ENCODE measurements at places on chromosomes 3 and 15.

DNA sequence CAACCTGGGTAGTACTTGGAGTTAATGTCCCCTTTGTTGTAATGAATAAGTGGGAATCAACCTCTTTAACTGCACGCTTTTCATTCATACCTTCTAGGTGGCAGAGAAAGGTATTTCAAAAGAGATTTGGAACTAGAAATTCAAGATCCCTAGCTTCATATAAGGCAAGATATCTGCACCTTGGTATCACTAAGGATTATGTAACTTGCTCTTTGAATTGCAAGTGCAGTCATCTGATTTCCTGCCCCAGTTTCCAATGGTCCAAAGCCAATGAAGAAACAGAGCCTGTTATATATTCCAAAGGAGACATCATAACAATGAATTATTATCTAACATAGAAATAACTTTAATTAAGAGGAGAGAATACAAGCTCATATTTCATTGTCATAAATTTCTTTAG is 54.8 kb upstream of the CMSS1 start:
- DNase-seq, result no peak

DNA sequence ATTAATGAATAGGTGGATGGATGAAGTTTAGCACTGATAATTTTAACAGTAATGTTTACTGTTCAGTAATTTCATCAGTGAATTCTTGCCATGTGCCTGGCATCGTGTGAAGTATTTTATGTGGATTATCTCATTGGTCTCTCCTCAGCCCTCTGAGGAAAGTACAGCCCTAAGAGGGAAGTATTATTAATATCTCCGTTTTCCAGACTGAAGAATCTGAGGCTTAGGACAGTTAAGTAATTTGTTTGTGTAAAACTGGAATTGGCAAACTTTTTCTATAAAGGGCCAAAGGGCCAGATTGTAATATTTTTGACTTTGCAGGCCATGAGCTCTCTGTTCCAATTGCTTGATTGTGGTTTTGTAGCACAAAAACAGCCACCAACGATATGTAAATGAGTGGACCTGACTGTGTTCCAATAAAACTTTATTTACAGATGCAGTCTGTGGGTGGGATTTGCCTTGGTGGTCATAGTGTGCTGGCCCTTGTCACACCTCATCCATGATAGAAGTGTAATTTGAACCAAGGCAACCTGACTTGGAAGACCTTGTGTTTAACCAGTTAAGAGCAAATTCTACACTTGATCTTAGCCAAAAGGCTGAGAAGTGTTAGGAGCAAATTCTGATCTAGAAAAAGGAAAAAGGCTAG is 255.3 kb downstream of the FEZF2 start:
- DNase-seq, result no peak

DNA sequence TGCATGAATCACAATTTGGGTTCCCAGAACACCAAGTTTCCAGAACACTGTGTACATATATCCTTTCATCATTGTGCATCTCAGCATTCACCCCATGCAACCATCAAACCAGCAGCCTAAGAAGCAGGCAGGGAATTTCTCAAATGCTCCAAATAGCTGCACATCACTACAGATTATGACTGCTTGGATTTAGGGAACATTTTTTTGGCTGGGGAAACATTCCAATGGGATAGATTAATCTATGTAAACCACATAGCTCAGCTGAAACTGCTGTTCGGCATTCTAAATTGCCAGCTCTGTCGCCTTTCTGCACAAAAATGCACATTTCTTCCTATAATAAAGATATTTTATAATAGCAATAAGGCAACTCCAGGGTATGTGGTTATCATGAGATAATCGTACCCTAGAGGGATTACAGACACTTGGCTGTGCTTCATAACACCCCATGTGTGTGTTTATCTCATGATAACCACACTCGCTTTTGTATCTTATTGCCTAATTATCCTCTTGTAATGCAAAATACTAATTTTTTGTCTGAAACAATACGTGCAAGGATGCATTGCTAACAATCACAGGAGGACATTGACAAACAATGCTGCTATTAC is 483.7 kb upstream of the DPH6 start:
- DNase-seq, result no peak

GRCh38 chr15:80607287-80607980 is 87.7 kb upstream of the ABHD17C start:
- DNase-seq, result no peak

DNA sequence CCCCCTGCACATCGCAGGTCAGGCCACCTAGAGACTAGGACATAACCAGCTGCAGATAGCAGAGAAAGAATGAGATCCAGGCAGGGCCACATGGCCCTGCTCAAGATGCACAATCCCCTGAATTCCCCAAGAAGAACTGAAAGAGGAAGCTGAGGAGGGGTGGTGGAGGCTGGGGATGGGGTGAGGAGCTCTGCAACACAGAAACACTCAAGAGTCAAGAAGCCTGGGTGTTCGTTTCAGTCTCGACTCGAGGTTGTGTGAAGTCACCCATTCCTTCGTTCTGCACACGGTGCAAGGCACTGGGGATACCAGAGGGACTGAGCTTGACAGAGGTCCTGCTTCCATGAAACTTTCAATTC is 62.0 kb downstream of the TLE3 start:
- DNase-seq, result no peak

DNA sequence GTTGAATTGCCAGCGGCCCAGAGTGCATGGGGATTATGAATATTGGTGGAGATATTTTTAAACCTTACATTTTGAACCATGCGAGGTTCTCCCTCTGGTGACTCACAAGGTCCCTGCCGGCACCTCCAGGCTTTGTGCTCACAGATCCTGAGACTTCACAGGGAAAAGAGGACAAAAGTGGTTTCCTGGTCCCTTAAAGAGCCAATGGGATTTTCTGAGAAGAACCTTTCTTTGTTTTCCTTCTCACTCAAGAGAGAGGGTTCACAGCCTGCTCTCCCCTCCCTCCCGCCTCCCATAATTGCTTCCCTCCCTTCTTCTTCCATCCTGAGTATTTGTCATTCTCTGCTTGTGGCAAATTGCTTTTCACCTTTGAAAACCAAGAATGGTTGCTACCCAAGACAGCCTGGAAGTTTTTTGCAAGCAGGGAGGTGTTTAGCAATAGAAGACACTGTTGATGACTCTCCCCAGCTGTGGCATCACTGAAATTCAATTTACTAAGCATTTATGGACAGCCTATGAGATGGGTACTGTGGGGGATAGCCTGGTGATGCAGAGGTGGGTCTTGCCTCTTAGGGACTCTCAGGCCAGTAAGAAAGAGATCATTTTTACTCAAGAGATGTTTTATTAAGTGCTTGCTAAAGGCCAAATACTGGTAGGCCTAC is 76.6 kb downstream of the CPN2 start:
- DNase-seq, result no peak

DNA sequence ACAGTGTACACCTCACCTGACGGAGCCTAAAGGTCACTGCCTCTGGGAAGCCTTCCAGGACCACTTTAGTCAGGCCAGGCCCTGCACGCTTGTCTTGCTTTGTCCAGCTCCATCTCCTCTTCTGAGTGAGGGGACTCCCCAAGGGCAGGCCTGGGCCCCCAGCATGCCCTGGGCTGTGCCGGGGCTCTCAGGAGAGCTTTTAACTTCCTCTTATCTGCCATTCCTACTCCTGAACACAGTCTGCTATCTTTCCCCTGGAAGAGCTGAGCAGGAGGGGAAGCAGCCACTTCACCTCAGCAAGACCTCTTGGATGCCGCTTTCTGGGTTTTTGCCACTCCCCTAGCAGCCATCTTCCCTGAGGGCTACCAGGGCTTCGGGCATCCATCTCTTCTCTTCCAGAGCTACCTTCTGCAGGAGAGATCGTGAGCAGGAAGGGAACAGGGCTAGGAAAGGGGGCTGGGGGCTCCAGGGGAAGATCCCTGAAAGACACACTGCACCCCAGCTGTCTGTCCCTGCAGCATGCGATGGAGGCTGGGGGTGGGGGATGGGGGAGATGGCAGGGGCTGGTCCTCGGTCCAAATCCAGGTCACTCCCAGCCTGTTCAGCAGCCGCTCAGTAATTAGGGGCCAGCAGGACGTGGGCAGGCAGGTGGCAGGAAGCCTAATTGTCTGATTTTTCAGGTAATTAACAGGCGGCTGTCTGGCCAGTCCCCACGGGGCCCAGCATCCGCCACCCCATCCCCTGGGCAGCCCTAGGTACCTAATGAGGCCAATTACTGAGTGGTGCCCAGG is 19.9 kb upstream of the RPL29 start:
- DNase-seq, result no peak

GRCh38 chr15:100714749-100715342 is 112.5 kb downstream of the ASB7 start:
- DNase-seq, result no peak

DNA sequence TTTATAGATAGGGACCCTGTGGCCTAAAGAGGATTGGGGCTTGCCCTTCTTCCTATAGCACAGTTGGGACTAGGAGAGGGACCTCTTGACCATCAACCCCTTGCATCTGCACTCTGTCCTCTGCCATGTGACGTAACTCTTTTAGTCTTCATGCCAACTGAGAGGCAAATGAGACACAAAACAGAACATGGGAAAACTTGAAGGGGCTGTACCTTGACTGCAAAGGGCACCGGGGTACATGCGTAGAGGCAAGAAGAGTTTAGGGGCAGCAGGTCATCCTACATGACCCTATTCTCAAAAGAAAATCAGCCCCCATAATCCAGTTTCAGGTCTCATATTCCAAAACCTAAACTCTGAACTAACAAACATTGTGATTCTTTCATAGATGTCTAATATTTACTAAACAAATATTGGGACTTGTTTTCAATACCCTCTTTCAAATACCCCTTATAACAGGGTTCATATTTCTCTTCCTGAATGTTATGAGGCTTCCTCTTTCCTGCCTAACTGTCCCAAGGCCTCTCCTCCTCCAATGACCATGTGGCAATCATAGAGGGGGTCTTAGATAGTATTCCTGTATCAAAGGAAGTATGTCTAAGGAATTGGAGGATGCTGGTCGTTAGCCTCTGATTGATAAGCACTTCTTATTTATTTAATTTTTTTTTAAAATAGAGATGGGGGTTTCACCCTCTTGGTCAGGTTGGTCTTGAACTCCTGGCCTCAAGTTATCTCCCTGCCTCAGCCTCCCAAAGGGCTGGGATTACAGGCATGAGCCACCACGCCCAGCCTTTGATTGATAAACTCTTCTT is 20.6 kb downstream of the ACKR2 start:
- DNase-seq, result no peak

DNA sequence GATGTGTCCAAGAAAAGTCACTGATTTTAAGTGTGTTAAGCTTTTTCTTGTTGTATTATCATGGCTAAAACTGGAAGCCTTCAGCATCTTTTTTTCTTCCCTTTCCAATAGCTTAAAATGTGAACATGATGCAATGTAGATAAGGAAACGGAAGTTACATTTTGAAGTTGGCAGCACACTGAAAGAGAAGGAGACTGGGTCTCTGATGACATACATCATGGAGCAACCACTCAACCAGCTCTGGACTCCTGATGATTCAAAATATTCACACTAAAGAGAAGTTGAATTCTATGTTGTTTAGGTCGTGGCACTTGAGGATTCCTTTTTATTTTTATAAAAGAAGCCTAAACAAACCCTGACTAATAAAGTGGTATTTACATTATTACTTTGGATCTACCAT is 488.3 kb upstream of the ALCAM start:
- DNase-seq, result no peak

GRCh38 chr3:135056733-135057310 is 261.8 kb downstream of the EPHB1 start:
- no peak for DNase-seq

GRCh38 chr3:48661501-48662144 is 1.1 kb downstream of the CELSR3 start:
- DNase-seq, result peak; percentile 71

DNA sequence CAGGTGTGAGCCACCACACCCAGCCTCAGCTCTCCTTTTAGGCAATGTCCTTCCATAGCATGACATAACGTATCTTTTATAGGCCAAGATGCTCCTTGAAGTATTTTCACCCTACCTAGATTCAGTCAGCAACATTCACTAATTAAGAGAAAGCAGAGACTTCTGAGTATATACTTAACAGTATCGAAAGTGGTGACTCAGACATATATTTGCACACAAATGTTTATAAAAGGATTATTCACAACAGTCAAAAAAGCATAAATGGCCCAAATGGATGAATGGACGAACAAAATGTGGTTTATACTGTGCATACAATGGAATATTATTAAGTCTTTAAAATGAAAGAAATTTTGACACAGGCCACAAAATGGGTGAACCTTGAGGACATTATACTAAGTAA is 108.6 kb downstream of the ZNF385D start:
- DNase-seq, result no peak

DNA sequence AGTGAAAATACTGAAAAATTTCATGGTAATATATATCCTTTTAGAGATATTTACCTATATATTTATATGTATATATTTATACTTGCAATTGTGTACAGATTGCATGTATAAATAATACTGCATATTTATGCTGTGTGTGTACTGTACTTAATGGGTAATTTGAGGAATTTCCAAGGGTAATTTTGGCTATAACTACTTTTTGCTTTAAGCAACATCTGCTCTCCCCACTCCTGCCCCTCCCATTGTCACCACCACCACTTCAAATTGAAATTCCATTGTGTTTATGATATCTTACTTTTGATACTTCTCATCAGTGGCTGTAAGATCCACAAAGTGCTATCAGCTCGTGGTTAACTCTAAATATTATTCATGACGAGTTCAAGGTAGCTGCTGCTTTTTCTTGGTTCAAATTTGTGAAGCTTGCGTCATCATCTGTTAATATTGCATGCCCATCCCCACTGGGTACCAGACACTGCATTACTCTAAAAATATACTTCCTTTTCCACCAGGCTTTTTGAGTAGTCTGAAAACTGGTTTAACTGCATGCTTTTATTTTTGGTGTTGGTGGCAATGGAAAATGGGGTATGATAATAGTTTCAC is 91.7 kb upstream of the MITF start:
- DNase-seq, result no peak

- no peak for DNase-seq
Measured at GRCh38 chr3:102034639-102035451, 185.5 kb downstream of the NFKBIZ start.

DNA sequence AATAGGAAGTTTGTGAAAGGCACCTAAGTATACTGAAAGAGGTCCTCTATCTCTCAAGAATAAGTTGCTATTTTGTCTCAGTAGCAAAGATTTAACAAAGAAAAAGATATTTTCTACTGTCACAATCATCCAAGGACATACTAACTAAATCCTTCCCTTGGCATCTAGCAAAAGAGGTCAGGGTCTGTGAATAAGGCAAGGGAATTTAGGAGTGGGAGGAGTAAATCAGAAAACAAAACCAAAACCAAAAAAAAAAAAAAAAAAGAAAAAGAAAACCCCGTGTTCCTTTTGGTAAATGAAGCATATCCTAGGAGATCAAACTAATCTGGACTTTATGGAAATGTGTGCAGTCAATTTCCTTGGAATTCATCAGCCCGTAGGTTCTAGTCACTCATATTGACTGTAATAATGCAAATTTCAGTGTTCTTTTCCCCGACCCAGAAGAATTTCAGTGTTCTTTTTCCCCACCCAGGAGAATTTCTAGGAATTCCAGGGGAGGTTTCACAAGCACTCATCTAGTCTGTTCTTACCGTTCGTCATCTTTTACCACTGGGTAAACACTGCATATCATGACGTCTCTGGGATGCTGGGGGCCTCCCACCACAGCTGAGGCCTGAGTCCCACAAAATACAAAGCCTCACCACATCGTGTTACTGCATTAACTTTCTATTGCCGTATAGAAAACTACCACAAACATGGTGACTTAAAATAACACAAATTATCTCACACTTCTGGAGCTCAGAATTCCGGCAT is 113.8 kb upstream of the CCDC54 start:
- no peak for DNase-seq

All from CD8-positive, alpha-beta memory T cell (primary cell).